Renal cortical epithelial cell (primary cell): ENCODE measurements at places on chromosomes 7 and 10. TPM values are rescaled to one million over a fixed set of nuclear protein-coding genes. Genes with fewer than 3 reads are reported as not detected.

DNA sequence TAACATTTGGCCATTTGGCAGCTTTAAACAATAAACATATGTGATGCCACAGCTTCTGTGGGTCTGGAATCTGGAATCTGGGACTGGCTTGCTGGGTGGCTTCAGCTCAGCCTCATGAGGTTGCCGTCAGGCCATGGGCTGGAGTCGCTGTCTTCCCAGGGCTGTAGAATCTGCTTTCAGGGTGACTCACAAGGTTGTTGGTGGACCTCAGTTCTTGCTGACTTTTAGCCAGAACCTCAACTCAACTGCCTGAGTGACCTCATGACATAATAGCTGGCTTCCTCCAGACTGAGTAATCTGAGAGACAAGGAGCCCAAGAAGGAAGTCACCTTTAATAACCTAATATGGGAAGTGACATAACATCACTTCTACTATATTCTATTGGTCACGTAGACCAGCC, 44.6 kb upstream of the TSPAN13 start:
- peak; percentile 98 for DNase-seq

GRCh38 chr7:141053626-141054025, 20.2 kb upstream of the TMEM178B start:
- DNase-seq = peak; percentile 89

- DNase-seq = no peak
These were observed 654.2 kb downstream of the REEP3 start for GRCh38 chr10:64175271-64175962.

- no peak for DNase-seq
These were observed 257.1 kb upstream of the KIAA1217 start for GRCh38 chr10:23951841-23952240.

GRCh38 chr7:11540271-11540761, 291.7 kb downstream of the THSD7A start:
- peak; percentile 32 for DNase-seq

DNA sequence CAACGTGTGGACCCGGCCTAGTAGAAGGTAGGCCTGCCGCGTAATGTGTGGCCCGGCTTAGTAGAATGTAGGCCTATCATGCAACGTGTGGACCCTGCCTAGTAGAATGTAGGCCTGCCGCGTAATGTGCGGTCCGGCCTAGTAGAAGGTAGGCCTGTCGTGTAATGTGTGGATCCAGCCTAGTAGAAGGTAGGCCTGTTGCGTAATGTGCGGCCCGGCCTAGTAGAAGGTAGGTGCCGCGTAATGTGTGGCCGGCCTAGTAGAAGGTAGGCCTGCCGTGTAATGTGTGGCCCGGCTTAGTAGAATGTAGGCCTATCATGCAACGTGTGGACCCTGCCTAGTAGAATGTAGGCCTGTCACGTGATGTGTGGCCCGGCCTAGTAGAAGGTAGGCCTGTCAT, 11.9 kb upstream of the GTPBP4 start:
- DNase-seq = no peak

DNA sequence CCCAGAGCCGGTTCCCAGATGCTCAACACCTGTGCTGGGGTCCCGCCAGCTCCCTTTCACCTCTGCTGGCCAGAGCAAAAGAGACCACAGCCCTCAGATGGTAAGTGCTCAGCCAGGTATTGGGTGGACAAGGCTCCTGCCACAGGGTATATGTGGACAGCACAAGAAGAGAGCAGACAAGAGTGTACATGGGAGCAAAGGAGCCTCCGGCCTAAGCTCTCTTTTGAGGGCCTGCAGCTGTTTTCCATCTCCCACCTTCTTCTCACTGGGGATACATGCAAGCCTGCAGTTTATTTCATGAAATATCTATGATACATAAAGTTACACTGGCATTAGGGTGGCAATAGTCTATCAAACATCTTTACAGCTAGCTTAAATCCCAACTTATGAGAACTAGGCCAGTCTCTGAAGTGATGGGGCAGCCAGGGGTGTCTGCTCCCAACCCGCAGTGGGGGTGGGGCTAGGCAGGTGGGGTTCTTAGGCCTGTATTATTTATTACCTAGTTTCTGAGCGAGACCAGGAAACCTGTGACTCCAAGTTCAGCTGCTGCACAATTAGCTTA, 50.4 kb upstream of the DDC start:
- no peak for DNase-seq

MYL10 gene
- total RNA-seq = not detected in 2 replicates

DNA sequence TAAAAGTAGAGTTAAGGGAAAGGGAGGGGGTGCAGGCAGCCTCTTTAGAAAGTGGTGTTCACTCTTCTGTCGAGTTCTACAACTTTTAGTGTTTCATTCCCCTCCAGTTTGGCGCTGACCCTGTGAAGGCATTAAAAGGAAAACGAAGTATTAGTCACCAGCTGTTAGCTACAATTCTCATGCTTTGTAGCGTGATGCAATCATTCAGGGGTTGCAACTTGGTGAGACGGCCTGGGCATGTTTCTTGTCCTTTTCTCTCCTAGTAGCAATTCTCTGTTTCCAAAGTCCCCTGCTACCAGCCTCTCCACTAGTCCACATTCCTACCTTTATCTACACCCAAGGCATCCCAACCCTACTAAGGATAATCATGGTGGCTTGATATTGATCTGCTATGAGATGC, 33.7 kb upstream of the DGKI start:
- DNase-seq = peak; percentile 77

C10orf62 gene
- total RNA-seq = 0.35 and 3.2 TPM in 2 replicates

DNA sequence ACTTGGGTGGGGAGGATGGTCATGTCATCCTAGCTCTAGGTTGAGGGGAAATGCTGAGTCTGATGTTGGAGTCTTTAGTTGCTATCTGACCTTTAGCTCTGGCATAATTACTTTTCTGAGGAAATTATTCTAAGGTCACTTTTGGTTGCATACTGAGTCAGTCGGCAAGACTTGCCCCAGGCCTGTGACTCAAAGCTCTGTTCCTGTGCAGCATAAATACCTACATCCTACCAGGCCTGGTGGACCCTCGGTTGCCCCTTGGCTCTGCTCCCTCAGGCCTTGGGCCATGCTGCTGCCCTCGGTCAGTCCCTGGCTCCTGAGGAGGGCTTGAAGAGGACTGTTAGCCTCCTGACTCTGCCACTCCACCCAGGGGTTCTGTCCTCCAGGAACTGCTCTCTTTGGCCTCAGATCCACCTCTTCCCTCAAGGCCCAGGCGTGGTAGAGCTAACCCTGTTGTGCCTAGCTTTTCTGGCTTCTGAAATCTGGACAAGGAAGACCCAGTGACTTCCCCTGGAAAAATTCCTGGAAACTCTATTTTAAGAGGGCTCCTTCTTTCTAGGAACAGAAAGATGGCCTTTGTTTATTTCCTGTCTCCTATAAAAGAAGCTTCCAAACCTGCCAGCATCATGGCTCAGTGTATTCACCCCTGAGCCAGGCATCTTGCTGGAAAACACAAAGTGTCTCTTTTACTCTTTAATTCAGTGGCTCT, 71.2 kb downstream of the TMEM178B start:
- DNase-seq = peak; percentile 80

- no peak for DNase-seq
These were observed 9.3 kb upstream of the CLEC5A start for GRCh38 chr7:141956084-141956483.

TMEM120A gene
- 17.9 and 19.2 TPM in 2 replicates for total RNA-seq

SFRP4 gene
- total RNA-seq = 1.0 and 2.4 TPM in 2 replicates

SEMA3E gene
- 0.35 and 4.7 TPM in 2 replicates for total RNA-seq

STOX1 gene
- 0.35 and 2.9 TPM in 2 replicates for total RNA-seq

CDC14C gene
- total RNA-seq = under 0.01 and 0.05 TPM in 2 replicates

PDSS1 gene
- total RNA-seq = 6.9 and 8.0 TPM in 2 replicates

DNA sequence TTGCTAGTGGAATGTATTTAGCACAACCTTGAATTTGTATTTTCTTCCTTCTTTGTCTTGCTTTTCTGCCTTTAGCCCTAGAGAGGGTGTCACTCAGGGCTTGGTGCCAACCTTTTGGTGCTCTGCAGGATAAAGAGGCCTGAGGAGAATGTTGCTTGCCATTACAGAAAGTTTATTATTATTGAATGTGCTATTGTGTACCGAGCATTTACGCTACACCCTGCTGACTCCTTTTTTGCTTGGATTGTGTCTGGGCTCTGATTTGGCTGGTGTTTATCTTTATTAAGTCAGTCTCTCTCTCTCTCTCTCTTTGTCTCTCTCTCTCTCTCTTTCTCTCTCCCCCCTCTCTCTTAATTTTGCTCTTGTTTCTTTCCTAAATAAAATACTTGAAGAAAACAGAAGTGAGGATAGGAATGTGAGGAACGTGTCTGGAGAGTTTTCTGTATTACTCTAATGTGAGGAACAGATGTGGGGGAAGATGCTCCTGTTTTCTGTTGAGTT, 284.4 kb upstream of the PHYHIPL start:
- no peak for DNase-seq

ARHGEF35 gene
- 22.4 and 25.0 TPM in 2 replicates for total RNA-seq

GRCh38 chr10:20698837-20699236, 198.3 kb downstream of the NEBL start:
- DNase-seq = no peak

DNA sequence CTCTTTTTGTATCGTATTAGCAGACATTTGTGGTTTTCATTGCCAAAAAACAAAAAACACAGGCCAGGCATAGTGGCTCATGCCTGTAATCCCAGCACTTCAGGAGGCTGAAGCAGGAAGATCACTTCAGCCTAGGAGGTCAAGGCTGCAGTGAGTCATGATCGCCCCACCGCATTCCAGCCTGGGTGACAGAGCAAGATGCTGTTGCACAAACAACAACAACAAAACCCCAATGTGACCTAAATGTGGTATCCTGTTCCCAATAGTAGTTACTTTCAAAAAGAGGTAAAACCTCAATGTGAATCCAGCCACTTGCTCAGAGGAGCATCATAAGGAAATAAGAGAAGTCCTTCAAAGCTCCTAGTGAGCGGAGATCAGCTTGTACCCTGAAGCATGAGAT, 45.8 kb upstream of the SKAP2 start:
- DNase-seq = peak; percentile 92

- DNase-seq = no peak
These were observed 32.9 kb downstream of the TLX1 start for GRCh38 chr10:101164020-101164419.

GRCh38 chr10:70334526-70335245, 47.7 kb downstream of the LRRC20 start:
- DNase-seq = peak; percentile 68

GRCh38 chr10:101018600-101019439, 12.1 kb downstream of the PDZD7 start:
- DNase-seq = peak; percentile 42

DNA sequence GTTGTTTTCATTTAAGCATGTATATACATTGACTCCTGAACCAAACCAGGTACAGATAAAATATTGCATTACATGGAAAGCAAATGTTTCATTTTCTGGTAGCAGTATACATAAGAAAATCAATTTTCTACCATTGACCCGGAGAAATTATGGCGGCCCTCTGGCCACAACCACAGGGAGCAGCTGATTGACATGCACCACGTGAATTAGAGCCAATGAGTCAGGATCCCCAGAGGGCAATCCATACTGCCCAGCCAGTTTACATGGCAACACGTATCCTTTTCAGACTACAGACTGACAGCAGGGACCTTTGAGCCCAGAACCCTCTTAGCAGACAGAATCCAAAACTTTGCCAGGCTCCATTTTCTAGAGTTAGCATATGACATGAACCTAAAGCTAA, 272.2 kb upstream of the NEBL start:
- DNase-seq = no peak

DNA sequence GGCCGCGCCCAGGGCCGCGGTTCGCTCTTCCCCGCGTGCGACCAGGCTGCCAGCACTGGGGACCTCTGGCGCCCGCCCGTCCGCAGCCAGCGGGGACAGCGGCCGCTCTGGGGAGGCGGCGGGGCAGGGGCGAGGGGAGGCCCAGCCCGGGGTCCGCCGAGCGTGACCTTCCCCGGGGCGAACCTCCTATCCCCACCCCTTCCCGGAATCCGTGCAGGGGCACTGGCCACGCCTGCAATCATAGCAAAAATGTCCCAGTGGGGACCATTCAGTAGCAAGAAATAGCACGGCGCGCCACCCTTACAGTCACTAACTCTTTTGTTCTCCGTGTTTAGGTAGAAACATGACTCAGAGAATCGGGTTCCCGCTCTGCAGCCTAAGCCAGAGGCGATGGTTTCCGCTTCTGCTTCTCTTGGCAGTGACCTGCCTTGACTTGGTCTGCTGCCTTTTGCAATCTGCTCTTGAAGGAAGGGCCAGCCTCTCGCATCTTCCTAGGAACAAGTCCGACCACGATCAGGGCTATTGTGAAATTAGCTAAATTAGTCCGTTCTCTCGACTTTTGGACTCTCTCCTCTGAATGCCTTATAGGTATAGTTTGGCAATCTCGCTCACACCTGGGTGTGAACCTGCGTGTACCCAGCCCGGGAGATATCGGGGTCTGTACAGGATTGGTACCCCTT, 79.3 kb upstream of the ACBD5 start:
- DNase-seq = peak; percentile 82

GRCh38 chr7:106017657-106018056, 54.6 kb downstream of the CDHR3 start:
- DNase-seq = no peak

IFIT5 gene
- total RNA-seq = 16.0 and 41.0 TPM in 2 replicates

- no peak for DNase-seq
These were observed 7.3 kb downstream of the SKIDA1 start for GRCh38 chr10:21518149-21518640.

DNA sequence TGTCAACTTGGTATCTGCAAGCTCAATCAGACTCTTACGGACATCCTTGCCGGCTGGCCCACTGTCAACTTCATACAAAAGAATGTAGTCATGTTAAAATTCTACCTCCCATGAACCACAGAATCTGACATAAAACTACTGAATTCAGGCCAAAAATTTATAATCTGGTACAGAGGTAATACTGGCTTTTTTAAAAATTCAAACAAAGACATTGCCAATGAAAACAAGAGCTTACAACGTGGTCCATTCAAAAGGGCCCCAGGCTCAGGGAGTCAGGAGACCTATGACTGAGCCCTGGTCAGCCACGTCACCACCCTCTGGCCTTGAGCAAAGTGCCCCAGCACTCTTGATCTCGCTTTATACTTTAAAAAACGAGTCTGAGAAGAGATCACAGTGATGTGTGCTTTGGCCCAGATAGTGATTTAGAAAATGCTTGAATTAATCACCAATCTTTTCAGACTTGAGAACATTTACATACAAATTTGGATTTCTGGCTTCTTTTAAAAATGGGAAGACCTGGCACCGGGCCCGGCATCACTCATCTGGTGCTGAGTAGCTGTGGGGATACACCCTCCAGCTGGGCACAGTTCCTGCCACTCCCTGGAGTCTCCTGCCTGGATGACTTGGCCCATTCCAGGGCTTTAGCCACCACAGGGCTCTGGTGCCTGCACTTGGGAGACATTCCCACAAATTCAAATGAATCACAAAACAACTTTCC, 94.1 kb downstream of the PIP4K2A start:
- peak; percentile 91 for DNase-seq

GRCh38 chr7:75689246-75690099, 49.3 kb downstream of the HIP1 start:
- DNase-seq = no peak

DNA sequence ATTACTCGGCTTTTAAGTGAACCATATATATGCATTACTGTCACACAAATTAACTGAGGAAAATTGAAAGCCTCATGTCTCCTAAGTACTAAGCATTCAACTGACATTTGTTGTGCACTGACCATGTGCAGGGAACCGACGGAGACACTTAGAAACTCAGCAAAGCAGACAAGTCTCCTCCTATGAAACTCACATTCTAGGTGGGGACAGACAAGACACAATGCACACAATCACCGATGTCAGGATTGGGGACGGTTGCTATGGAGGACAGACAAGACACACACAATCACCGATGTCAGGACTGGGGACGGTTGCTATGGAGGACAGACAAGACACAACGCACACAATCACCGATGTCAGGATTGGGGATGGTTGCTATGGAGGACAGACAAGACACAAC, 134.0 kb downstream of the PTPRN2 start:
- DNase-seq = no peak
